RPMI8226 (cell line): ENCODE measurements at places on chromosomes 1 and 21.
A peak's percentile ranks its signal among the peaks of the same experiment; 100 is the strongest.

DNA sequence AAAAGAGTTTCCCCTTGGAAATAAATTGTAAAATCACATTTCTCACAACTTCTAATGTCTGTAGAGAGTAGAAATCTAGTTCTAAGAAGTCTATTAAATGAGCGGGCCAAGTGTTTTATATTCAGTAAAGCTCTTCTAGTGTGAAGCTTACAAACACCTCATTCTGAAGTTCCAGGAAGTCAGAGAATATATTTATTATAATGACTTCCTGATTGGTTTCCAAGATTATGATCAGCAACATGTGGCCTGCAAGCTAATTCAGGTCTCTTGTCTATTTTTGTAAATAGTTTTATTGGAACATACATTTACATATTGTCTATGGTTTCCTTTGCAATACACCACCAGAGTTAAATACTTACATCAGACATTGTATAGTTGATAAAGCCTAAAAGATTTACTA, 603.9 kb downstream of the AMY1C start:
- no peak for DNase-seq

DNA sequence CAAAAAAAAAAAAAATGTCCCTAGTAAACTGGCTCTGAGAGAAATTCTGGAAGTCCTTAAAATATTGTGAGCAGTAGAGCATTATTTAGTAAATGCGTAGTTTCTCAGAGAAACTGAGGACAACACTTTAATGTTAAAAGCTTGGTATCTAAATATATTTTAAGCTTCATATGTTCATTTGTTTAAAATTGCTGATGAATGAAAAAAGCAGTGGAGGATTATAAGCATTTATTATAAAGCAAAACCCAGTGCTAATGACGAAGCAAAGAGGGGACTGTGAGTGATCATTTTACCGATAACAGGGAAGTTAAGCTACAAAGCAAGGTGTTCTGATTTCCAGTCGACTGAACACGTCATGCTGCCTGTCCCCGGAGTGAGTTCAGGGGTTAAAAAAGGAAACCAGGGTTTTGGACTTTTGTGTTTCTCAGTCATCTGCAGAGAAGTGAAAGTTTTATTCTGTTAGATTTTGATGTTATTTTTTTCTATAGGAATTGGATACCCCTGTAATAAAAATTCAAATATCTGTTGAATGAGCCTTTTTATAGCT, 64.5 kb upstream of the SCCPDH start:
- DNase-seq: no peak

GRCh38 chr21:18622383-18622782, 218.8 kb upstream of the TMPRSS15 start:
- DNase-seq: no peak

GRCh38 chr1:25031966-25032667, 102.0 kb upstream of the RUNX3 start:
- peak; percentile 92 for DNase-seq

DNA sequence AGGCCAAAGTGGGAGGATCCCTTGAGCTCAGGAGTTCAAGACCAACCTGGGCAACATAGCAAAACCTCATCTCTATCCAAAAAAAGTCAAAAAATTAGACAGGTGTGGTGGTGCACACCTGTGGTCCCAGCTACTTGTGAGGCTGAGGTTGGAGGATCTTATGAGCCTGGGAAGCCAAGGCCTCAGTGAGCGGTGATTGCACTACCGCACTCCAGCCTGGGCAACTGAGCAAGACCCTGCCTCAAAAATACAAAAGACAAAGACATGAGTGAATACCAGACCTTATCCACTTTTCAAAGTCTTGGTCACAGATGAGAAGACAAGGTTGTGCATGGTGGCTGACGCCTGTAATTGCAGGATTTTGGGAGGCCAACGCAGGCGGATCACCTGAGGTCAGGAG, 13.2 kb upstream of the MSTO1 start:
- no peak for DNase-seq
